ENCODE measurements at places on chromosomes 3 and 15. TPM values are rescaled to one million over a fixed set of nuclear protein-coding genes. Genes with fewer than 3 reads are reported as not detected.

DNA sequence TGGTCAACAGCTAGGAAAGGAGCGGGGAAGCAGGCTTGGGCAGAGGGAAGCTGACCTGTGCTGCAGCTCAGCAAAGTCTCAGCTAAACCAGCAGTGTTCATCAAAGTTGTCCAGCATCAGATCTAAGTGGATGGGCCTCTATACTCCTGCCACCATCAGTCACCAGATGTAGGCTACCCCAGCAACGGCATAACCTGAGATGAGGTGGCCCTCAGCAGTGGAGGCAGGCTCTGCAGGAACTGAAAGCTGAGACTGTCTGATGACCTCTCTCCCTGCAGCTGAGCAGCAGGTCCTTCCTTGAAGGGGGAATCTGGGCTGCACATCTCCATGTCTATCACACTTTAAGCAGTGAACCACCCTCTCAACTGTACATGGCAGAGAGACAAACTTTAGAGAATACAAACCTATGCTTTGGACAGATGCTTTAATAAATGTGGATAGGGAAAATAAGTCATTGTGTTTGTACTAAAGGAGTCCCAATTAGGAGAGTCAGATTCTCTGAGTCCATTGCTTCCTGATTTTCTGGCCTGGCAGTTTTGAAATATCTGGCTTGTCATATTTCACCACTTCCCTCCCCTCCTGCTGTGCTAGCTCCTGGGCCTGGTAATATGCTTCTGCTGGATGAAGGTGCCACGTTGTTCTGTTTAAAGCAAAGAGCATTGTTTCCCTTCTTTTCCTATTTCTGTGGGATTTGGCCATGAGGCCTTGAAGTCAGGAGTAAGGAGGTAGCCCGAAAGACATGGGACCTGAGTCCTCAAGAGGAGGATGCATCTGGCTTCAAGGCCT lies 11.1 kb upstream of the PSTPIP1 start:
- DNase-seq = no peak

GRCh38 chr15:40352281-40352901 lies 1.6 kb downstream of the PHGR1 start:
- DNase-seq = no peak

DNA sequence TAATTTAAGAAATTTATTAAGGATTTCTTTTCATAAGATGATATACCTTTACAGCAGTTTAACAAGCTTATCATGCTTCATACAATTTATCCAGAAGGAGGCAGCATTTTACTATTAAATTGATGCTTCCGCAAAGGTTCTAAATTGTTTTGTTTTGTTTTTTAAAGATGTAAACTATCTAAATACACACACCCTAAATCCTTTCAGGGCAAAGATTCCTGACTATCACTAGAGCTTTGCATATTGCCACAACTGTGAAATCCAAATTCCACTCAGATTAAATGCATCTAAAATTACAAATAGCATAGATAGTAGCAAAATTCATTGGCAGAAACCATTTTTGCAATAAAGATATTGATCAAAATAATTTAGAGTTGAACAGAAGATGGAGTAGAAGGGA lies 44.5 kb upstream of the CCNL1 start:
- no peak for DNase-seq

GRCh38 chr3:184598574-184598927 lies 37.0 kb downstream of the EPHB3 start:
- no peak for DNase-seq

- DNase-seq = no peak
Observed at GRCh38 chr3:55583475-55583874, 96.4 kb upstream of the WNT5A start.

DNA sequence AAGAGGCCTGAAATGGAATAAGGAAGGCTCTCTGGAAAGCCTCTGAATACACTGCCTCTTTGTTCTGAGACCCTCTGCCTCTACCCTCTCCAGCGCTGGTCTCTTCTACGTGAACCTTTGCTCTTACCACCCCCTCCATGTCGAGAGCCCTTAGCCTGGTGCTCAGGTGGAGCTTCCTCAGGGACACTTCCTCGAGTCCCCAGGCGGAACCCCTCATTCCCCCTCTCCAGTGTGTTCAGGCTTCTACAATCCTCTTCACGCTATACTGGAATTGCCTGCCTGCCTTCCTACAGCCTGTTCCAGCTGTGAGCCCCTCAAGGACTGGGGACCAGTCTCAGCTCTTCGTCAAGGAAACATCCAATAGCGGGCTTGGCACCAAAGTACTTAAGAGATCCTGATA lies 7.4 kb downstream of the STIMATE start:
- DNase-seq = no peak

- no peak for DNase-seq
Observed at GRCh38 chr3:63795438-63795837, 23.7 kb upstream of the C3orf49 start.

DNA sequence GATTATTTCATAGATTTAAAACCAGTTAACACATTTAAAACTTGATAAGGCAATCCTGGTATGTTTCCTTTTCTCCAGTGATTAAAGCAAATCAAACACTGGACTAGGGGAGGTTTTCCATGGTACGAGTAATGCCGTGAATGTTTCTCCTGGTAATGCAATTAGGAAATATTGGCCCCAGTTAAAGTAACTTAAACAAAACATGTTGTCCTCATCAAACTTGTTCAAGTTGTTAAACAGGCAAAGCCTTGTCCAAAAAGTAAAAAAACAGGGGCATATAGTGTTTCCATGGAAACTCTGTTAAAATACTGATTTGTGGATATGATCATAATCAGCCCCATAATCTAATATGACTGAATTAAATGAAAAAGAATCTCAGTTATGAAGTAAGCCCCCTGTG lies 13.1 kb upstream of the LRTM1 start:
- DNase-seq = no peak

GRCh38 chr3:187014417-187014864 lies 84.1 kb downstream of the ST6GAL1 start:
- no peak for DNase-seq

DNA sequence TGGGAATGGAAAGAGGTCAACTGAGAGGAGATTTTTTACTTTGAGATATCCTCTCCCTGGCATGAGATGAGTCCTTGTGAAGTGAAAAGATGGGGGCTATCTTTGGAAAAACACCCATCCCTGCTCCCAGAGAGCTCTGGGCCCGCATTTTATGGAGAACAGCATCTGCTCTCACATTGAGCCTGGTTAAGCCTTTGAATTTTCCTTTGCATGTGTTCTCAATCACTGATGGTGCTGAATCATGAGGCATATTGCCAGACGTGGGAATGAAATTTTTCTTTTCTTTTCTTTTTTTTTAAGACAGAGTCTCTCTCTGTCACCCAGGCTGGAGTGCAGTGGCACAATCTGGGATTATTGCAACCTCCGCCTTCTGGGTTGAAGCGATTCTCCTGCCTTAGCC lies 24.4 kb downstream of the TMEM45A start:
- DNase-seq = no peak

DNA sequence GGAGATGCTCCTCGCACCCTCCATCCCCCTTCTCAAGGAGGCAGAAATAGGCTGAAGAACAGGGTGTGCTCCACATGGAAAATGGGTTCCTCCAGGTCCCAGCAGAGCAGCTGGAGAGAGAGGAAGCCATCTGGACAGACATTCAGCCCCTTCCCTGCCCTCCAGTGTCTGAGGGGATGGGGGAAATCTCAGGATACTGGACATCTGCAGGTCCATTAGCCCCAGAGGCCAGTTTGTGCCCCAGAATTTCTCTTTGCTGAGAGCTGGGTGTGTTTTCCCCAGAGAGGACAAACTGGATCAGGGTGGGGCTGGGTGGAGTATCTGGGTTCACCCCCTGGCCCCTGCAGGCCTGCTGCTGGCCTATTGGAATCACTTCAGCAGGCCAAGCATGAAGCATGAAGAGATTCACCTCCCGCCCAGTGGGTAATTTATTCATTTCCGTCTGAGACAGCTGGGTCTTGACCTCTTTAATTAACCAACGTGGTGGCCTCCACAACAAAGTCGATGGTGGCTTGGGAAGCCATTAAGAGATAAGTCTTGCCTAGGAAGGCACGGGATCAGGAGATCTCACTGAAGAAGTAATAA lies 4.6 kb downstream of the FAM3D start:
- no peak for DNase-seq

TTC23 gene
- 0.75 TPM for total RNA-seq

CLDN11 gene
- not detected for total RNA-seq

LTF gene
- total RNA-seq = 1.1 TPM

HESX1 gene
- total RNA-seq = not detected

KCNH8 gene
- total RNA-seq = not detected

C3orf18 gene
- total RNA-seq = 11.7 TPM

GOLGA8J gene
- 1.2 TPM for total RNA-seq
